ENCODE measurements at places on chromosomes 5 and 9.
A peak's percentile ranks its signal among the peaks of the same experiment; 100 is the strongest.

GRCh38 chr5:108145351-108145750 is 236.5 kb downstream of the FBXL17 start:
- no peak for DNase-seq

- no peak for DNase-seq
Observed at GRCh38 chr9:126935630-126936029, 21.0 kb downstream of the RALGPS1 start.

- no peak for DNase-seq
Observed at GRCh38 chr5:164420161-164420560, 914.7 kb downstream of the MAT2B start.

DNA sequence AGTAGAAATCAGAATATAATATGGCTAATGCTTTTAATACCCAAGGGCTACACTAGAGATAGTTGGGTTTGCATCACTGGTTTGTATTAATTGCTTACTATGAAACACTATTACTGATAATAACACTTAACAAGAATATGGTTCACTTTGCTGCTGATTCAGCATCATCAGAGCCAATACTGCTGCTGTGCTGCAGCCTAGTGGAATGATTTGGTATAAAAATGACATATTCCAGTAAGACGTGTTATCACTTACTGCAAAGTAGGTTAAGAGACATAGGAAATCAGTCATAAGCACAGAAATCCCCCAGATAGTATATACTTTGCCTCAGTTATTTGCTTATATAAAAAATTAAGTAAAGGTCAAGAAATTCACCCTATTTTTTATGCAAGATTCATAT is 2.8 kb downstream of the CDH10 start:
- DNase-seq, result no peak

GRCh38 chr9:22921742-22922141 is 475.1 kb downstream of the DMRTA1 start:
- DNase-seq, result no peak

GRCh38 chr5:113875096-113875495 is 361.6 kb downstream of the YTHDC2 start:
- no peak for DNase-seq

GRCh38 chr5:133924221-133924920 is 44.1 kb downstream of the C5orf15 start:
- no peak for DNase-seq

DNA sequence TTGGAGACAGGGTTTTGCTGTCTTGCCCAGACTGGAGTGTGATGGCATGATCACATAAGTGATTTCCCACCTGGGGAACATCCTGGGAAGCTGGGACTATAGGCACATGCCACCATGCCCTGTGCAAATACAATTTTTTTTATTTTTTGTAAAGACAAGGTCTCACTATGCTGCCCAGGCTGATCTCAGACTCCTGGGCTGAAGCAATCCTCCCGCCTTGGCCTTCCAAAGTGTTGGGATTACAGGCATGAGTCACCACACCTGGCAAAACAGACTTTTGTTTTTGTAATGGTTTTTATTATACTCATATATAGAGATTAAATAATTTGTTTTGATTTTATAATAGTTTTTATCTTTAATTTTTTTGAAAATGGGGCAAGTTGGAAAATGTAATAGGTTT is 14.7 kb downstream of the DNAJC25 start:
- DNase-seq, result no peak

GRCh38 chr5:67205981-67206380 is 9.4 kb upstream of the CD180 start:
- DNase-seq, result peak; percentile 33

- DNase-seq, result peak; percentile 48
Observed at GRCh38 chr9:135772056-135772646, 70.2 kb downstream of the KCNT1 start.

- no peak for DNase-seq
Observed at GRCh38 chr5:111755942-111756381, 1.0 kb downstream of the NREP start.

GRCh38 chr5:142846406-142846805 is 76.2 kb downstream of the ARHGAP26 start:
- no peak for DNase-seq

GRCh38 chr5:171848486-171848885 is 62.9 kb downstream of the SMIM23 start:
- DNase-seq, result no peak

GRCh38 chr5:107794741-107795140 is 124.0 kb upstream of the EFNA5 start:
- DNase-seq, result no peak

GRCh38 chr5:57486027-57486602 is 3.5 kb upstream of the ACTBL2 start:
- DNase-seq, result no peak

- DNase-seq, result no peak
Observed at GRCh38 chr9:93496285-93496684, 42.9 kb upstream of the FAM120AOS start.

DNA sequence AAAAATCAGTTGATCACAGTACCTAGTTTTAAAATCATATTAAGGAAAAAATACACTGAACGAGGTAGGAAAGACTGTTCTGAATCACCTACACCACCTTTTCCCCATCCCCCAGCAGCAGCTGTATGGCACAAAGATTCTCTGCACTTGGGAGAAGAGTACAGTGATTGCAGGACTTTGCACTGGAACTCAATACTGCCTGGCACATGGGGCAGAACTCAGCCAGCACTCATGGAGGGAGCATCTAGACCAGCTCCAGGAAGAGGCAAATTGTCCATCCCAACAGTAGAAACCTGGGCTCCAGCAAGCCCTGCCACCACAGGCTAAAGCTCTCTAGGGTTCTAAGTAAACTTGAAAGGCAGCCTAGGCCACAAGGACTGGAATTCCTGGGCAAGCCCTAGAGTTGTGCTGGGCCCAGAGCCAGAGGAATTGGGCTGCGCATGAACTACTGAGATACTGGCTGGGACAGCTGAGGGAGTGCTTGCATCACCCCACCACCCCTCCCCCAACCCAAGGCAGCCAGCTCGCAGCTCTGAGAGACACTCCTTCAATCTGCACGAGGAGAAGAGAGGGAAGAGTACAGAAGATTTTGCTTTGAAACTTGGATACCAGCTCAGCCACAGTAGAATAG is 654.4 kb upstream of the CDH6 start:
- DNase-seq, result no peak

DNA sequence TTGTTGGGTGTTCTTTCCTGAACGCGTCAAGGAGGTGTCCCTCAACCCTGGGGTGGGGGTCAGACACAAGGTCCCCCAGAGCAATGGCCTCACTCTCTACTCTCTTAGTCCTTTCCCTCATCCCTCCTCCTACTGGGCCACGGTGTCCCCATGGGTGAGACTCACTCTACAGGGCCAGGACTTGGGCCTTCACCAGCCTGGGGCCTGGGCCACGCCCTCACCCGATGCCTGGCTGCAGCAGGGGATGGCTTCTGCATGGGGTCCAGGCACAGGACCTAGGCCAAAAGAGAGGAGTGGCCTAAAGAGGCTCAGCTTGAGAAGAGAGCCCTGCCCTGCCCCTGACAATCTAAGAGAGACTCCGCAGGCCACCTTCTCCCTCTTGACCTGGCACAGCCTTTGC is 5.8 kb downstream of the LCN12 start:
- no peak for DNase-seq

DNA sequence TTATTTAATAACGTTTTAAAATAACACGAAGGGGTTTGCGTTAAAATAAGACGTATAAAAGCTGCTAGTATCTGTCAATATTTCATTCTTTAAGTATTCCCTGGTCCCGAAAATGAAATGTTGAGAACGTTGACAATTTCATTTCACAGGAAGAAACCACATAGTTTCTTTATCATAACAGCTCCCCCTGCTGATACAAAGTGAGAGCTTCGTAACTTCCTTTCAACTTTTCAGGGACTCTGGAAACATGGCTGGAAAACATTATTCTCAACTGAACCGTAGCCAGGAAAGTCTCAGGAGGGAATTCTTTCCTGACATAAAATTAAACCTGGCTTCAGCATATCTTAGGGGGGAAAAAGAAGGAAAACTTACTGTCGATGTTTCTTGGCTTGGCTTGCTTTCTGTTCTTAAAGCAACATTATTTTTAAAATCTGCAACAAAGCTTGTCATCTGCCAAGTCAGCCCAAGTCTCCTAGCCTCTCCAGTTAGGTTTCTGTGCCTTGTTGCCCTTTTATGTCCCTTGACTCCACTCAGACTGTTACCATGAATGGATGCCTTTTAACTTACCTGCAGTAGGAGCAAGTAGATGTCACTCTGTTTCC is 122.9 kb upstream of the DAB2 start:
- no peak for DNase-seq

DNA sequence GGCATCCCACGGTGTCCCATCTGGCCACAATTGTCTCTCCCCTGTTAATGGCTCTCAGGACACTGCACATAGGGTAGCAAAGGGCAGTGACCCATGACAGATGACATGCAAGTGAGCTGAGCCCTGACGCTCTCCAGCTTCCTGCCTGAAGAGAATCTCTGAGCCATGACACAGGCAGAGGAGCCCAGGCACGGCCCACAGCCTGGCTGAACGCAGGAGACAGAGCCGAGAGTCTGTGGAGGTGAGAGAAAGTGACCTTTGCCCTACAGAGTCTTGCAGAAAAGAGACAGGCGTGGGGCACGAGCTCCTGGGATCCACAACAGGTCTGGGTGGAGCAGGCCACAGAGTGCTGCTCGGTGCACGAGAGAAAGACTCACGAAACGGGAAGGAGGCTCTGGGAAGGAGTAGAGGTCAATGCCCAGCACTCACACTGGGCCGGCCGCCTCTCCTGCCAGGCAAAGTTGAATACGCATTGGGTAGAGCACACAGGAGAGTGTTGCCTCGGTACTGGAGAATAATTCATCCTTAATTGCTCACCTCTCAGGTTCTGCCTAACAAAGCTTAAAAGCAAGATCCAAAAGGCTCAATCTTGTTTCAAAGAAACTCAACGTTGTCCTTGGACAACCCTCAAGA is 90.3 kb downstream of the MRPL36 start:
- DNase-seq, result no peak

DNA sequence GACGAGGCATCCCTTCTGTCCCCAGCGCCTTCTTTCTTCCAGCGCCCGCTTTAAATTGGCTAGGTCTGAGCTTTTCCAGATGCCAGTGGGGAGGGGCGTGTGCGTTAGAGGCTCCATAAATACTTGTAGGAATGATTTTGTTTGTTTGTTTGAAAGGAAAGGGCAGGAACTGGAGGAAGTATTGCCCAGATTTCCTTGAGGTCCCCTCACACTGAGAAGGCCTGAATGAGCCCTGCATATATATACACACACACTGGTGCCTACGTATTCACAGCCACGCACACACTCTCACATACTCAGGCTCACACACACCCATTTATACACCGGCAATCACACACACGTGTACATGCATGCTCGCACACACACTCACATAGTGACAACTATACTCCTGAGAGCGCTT is 1.0 kb upstream of the SLIT3 start:
- no peak for DNase-seq

- DNase-seq, result no peak
Observed at GRCh38 chr5:169534311-169534880, 49.2 kb upstream of the SPDL1 start.

- no peak for DNase-seq
Observed at GRCh38 chr5:97980291-97980690, 793.2 kb upstream of the RGMB start.

DNA sequence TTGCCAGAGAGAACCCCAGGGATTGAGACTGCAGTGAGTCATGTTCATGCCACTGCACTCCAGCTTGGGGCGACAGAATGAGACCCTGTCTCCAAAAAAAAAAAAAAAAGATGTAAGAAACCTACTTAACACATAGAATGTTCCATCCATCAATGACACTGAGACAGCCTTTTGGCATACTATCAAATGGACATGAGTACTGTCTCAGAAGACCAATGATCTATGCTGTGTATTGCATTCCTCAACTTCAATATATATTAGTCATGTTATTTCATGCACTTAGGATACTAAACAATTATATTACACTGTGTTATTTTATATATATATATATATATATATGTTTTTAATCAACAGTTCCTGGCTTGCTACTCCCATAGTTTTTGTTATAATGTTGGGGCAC is 57.1 kb upstream of the ANKH start:
- DNase-seq, result no peak

DNA sequence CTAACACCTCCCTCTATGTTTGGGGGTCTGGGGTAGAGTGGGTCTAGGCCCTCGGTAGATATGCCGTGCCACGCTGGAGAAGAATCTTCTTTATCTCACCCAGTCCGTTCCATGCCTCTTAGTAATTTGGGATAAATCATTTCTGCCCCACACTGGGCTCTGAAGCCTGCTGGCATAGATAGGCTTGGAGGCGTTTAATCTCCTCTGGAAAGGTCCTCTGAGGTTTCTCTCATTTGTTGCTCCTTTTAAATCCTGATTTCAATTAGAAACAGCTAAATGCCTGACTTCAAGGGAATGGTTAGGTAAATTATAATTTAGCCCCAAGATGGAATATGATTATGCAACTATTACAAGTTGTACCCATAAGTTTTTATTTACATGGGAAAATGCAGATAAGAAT is 57.8 kb upstream of the AKNA start:
- no peak for DNase-seq

DNA sequence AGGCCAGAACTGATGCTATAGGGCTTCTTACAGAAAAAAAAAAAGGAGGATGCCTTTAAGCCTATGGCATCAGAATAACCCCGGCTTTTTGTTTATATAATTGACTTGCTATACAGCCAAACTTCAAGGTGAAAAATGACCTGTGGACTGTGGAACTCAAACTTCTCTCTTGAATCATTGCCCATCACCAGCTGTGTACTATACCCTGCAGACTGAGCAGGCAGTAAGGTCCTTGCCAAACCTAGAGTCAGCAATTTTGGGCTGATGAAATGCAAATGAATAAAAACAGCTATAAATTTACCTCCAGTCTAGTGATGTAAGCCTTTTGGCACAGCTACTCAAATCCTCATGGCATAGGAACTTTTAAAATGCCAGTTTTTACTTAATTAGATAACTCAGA is 44.5 kb upstream of the PPP3R2 start:
- DNase-seq, result no peak

DNA sequence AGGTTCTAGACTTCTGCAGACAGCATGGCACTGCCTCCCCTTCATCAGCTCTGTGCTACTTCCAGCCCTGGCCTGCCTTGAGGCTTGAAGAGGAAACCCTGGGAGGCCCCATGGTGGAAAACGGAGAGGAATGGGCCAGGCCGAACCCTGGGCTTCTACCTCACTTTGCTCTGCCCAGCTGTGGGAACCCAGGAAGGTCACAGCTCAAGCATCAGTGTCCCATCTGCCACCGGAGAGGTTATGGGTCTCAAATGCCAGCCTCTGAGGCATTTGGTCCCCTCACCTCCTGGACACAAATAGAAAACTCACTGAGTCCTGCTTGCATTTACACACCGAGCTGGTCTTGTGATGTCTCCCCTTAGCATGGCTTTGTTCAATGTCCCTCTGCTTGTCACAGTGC is 80.1 kb upstream of the ALDH1B1 start:
- no peak for DNase-seq

DNA sequence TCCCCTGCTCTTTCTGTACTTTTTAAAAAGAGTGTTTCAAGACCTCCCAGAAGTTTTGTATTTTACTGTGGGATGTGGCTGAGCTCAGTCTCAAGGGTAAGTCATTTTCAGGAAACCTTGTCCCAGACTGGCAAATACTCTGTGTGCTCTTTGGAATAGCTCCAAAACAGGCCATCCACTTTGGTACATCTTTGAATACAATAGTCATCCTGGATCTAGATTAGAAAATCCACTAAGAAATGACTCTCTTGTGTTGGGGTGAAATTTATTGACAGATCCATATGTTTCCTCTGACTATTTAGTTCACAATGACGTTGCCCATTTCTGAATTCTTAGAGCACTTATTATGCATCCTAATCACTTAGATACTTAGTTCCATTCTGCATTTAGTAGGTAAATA is 95.2 kb downstream of the PLCXD3 start:
- DNase-seq, result no peak

Data from activated CD4-positive, alpha-beta T cell treated with anti-CD3 and anti-CD28 coated beads for 48 hours (primary cell).